ENCODE measurements at places on chromosomes 7 and 10. TPM values are rescaled to one million over a fixed set of nuclear protein-coding genes. Genes with fewer than 3 reads are reported as not detected.

Gene SLC16A9
- polyA plus RNA-seq: not detected

Gene CALML3
- not detected for polyA plus RNA-seq

Gene ANKRD30A
- polyA plus RNA-seq: not detected

Gene NPY4R
- not detected for polyA plus RNA-seq

Gene FRMD4A
- polyA plus RNA-seq: 0.21 TPM

Gene PDK4
- not detected for polyA plus RNA-seq

Gene MBL2
- polyA plus RNA-seq: not detected

Gene HPSE2
- 1.2 TPM for polyA plus RNA-seq

Gene STRIP2
- polyA plus RNA-seq: not detected

Gene SLIT1
- 0.06 TPM for polyA plus RNA-seq

All from CD8-positive, alpha-beta memory T cell (primary cell).